T-helper 2 cell treated with Interferon-gamma antibody and Interleukin-4, amounts not matched to agents 100 ng/mL and 5 ng/mL, for 36 hours (primary cell): ENCODE measurements at places on chromosomes 16 and 17. TPM values are rescaled to one million over a fixed set of nuclear protein-coding genes. Genes with fewer than 3 reads are reported as not detected.

The PDILT gene
- not detected in 2 replicates for total RNA-seq

The PRR15L gene
- not detected in 2 replicates for total RNA-seq

The TGFB1I1 gene
- 0.18 and 0.64 TPM in 2 replicates for total RNA-seq

The CMTR2 gene
- 20.7 and 21.1 TPM in 2 replicates for total RNA-seq

The SLC16A5 gene
- total RNA-seq: 6.3 and 8.7 TPM in 2 replicates

The TBC1D26 gene
- total RNA-seq: not detected in 2 replicates

The RAB40B gene
- total RNA-seq: 0.91 and 1.1 TPM in 2 replicates

The IL21R gene
- total RNA-seq: 25.9 and 26.2 TPM in 2 replicates

The TBX6 gene
- total RNA-seq: 0.89 and 1.0 TPM in 2 replicates

The PRDM7 gene
- total RNA-seq: not detected in 2 replicates

The CDRT15 gene
- not detected in 2 replicates for total RNA-seq

The SDR42E1 gene
- total RNA-seq: 6.1 and 7.3 TPM in 2 replicates

The AARS1 gene
- 80.5 and 82.8 TPM in 2 replicates for total RNA-seq

The C16orf89 gene
- not detected in 2 replicates for total RNA-seq

The KRT12 gene
- not detected in 2 replicates for total RNA-seq

The GRIN2A gene
- total RNA-seq: not detected in 2 replicates

The MEOX1 gene
- total RNA-seq: 9.0 and 9.3 TPM in 2 replicates

The C17orf50 gene
- not detected in 2 replicates for total RNA-seq

The HS3ST3A1 gene
- total RNA-seq: 4.5 and 6.3 TPM in 2 replicates

The KRT222 gene
- total RNA-seq: not detected in 2 replicates

The KRTAP4-1 gene
- not detected in 2 replicates for total RNA-seq

The CX3CL1 gene
- not detected in 2 replicates for total RNA-seq

The LPO gene
- total RNA-seq: not detected in 2 replicates

The ASGR1 gene
- 0.91 and 1.8 TPM in 2 replicates for total RNA-seq

The PIEZO1 gene
- 289 and 306 TPM in 2 replicates for total RNA-seq

The KRT39 gene
- total RNA-seq: not detected in 2 replicates

The MLX gene
- total RNA-seq: 69.6 and 71.3 TPM in 2 replicates

The SOCS3 gene
- 23.5 and 23.9 TPM in 2 replicates for total RNA-seq

The CCDC78 gene
- 4.3 and 5.4 TPM in 2 replicates for total RNA-seq

The TBC1D3G gene
- total RNA-seq: not detected in 2 replicates

The CCL14 gene
- not detected in 2 replicates for total RNA-seq

The MT1F gene
- 18.5 and 24.1 TPM in 2 replicates for total RNA-seq

The SYNGR3 gene
- total RNA-seq: 4.9 and 5.3 TPM in 2 replicates

The CRHR1 gene
- not detected in 2 replicates for total RNA-seq

The CD7 gene
- total RNA-seq: 184 and 198 TPM in 2 replicates

The PLXDC1 gene
- total RNA-seq: 0.80 and 0.98 TPM in 2 replicates

The LIMD2 gene
- total RNA-seq: 457 and 470 TPM in 2 replicates

The OR1A1 gene
- 0.07 TPM in 1 of 2 replicates, not detected in the other for total RNA-seq

The SMCR8 gene
- 25.5 and 25.6 TPM in 2 replicates for total RNA-seq

The HSD17B2 gene
- total RNA-seq: not detected in 2 replicates

The ZG16 gene
- total RNA-seq: not detected in 2 replicates
